ENCODE measurements at places on chromosomes 6 and 20.

DNA sequence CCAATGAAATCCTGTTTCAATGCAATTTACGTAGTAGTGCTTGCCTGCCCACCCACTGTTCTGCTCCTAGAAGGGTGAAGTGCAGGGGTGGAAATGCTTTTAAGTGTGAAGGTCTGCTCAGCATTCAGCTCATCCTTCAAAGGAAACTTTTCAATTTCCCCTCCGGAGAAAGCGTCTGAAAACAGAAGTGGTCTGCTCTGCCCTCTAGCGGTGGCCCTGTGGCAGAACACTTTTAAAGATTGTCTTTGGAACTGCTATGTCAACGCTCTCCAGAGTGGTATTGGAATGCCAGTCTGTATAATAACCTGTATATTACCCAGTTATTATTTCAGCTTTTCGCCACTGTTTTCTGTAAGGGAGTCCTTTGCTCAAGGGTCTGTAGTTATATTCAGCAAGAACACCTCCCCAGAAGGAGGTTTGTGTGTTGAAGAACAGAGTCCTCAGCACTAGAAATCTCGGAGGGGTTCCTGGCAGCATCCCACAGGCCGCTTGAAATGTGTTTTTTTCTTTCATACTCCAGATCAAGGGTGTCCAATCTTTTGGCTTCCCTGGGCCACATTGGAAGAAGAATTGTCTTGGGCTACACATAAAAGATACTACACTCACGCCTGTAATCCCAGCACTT lies 63.1 kb upstream of the KLHL31 start:
- peak; percentile 81 for DNase-seq

DNA sequence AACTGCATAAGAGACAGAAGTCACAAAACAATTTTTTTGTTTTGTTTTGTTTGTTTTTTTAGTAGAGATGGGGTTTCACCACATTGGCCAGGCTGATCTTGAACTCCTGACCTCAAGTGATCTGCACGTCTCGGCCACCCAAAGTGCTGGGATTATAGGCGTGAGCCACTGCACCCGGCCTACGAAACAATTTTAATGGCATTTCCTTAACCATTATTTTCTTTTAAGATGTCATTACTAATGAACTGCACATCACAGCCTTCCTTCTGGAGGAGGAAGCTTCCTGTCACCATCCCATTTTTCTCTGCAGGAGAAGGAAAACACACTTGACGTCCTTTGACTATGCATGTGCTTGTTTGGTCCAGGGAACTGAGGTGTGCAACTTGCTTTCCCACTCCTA lies 125.3 kb upstream of the AKIRIN2 start:
- no peak for DNase-seq

DNA sequence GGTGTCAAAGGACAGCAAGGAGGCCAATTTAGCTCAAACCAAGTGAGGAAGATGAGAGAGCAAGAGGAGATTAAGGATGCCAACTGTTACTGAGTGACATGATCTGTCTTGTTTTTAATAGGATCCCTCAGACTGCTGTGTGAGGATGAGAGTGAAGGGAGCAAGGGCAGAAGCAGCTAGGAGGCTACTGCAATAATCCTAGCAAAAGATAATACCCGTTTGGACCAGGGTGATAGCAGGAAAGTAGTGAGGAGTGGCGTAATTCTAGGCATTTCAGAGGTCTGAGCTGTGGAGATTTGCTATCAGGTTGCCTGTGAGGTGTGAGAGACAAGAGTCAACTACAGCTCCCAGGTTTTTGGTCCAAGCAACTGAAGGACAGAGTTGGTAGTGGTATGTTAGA lies 14.7 kb downstream of the UBE2V1 start:
- no peak for DNase-seq

- no peak for DNase-seq
These were observed 13.3 kb downstream of the PMEPA1 start for GRCh38 chr20:57696401-57696961.

DNA sequence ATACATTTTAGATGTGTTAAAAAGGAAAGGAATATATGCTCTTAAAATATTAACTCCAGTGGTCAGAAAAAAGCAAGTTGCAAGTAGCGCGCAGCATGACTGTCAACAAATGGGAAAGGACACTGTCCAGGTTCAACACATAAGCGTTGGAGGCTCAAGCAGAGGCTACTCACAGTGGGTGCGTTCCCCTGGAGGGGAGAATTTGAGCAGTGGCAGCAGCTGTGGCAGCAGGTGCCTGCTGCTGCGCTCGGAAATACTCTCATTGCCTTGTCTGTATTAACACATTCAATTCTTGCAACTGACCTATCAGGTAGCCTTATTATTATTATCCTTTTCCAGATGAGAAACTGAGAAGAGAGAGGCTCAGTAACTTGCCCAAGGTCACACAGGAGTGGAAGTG lies 21.9 kb upstream of the CCN6 start:
- no peak for DNase-seq

DNA sequence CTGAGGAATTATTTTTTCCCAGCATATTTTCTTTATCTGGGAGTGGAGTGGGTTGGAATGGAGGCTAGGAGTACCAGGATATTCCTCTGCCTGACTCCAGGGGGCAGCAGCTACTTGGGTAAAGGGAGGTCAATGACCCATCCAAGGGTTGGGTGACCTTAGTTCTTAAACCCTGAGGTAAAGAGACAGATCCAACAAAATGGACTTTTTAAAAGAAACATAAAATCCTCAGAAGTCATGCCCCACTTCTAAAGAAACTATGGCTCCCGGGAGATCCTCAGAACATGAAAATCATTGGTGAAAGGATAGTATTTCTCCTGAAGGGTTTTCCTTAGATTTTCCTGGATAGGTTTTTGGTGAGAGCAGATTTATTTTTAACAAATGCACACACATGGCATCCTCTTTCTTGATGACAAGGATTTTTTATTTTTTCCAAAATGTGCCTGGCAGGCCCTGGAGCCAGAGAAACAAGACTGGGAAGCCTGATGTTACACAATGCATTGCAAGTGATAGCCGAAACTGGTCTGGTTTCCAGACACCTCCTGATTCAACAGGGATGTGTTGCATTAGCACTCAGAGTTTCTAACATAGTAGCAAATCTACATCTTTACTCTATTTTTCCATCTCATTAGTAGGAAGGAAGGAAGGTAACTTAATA lies 240.9 kb upstream of the BTBD3 start:
- peak; percentile 69 for DNase-seq

DNA sequence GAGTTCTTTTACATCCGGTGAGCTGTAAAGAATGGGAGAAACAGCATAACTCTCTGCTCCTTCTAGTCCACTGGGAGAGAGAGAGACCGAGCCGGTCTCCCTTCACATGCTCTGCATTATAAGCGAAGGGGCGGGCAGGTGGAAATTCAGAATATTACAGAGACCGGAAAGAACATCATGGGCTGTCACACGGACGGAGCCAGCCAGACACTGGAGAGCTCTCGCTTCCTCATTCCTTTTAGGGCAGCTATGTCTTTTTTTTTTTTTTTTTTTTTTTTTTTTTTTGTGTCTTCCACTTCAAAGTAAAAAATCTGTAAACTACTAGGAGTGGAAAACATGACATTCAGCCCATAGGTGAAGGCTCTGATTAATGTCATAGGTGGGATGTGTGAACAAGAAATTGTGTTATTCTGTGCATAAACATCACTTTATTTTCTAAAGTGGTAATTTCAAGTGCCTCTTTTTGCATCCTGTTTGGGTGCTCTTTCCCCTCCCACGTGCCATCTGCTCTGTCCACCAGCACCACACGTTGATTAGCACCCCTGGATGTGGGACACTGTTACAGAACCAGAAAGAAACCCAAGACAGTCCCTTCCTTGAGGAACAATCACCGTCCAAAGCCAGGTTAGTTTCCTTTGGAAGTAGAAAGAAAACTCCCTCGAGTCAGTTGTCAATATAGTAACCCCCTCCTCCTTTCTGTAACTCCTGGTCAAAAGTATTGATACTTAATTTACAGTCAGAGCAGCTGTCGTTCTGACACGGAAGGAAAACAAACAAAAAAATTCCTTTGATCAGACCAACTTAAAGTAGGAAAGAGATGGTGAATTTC lies at the start of gene TAGAP:
Gene TAGAP, minus strand, starts transcription at position 93 of the 829 bp plus-strand sequence. CDS start 845 bp downstream, outside the sequence.
- DNase-seq: no peak

GRCh38 chr6:100171533-100172321 lies 177.7 kb upstream of the MCHR2 start:
- no peak for DNase-seq

DNA sequence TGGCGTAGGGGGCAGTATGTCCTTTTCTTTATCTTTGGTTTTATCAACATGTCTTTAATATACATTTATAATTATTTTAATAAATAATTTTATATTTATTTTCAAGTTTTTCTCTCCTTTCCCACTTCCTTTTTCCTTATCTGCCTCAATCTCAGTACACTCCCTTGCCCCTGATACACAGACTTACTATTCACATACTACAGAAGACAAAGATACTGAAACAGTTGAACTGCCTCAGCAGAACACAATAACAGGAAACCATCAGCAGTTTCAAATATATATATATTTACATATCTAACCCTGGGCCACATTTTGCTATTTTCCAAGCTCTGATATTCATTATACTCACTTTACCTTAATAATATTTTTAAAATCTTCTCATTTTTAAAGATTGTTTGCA lies 19.8 kb downstream of the IBTK start:
- DNase-seq: no peak

DNA sequence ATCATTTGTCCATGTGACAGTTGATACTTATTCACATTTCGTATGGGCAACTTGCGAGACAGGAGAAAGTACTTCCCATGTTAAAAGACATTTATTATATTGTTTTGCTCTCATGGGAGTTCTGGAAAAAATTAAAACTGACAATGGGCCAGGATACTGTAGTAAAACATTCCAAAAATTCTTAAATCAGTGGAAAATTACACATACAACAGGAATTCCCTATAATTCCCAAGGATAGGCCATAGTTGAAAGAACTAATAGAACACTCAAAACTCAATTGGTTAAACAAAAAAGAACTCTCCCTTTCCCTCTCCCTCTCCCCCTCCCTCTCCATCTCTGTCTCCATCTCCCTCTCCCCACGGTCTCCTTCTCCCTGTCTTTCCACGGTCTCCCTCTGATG lies 19.4 kb upstream of the EIF2S2 start:
- no peak for DNase-seq

DNA sequence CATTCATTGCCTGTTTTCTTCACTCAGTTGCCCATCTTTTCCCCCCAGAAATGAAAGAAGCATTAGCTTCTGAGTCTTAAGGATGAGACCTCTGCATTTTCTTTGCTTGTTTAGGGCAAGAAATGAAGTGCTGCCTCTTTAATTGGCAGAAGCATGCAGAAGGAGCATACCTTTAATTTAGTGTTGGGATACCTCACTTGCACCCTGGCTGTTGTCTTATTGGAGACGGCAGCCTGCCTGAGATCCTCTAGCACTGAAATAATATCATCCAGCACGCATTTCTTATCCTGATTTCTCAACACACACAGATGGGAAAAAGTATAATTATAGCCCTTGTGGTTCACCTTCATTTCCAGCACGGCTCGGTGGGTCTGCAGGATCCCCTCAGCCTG lies 43.1 kb downstream of the PTCHD4 start:
- DNase-seq: no peak

DNA sequence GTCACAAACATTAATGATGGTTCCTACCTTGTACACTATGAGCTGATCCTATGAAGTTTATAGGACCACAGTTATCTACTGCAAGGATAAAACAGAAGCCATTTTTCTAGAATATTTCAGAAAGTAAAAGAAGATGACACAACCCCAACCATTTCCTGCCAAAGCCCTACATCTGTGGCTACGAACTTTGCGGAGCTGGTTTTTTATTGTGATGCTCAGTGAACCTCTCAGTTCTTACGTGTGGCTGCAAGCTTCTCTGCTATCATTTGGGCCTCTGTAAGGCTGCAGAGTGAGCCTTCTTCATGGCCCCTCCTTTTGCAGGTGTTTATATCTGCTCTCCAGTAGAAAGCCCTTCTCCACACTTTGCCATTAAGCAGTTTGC lies 17.8 kb upstream of the TAGAP start:
- DNase-seq: no peak

GRCh38 chr6:111484633-111484930 lies 1.6 kb upstream of the REV3L start:
- DNase-seq: peak; percentile 36

DNA sequence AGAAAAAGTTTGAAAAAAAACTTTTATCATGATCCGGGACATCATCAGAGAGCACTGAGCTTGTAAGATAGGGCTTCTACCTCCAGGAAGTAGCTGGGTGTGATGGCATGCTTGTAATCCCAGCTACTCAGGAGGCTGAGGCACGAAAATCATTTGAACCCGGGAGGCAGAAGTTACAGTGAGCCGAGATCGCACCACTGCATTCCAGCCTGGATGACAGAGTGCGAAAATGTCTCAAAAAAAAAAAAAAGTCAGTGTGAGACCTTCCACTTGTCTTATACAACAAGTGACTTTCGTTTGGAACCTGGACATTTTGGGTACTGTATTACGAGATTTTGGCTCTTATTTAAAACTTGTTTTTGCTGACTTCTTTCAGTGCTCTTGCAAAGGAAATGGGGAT lies 5.9 kb upstream of the SLC13A3 start:
- no peak for DNase-seq

DNA sequence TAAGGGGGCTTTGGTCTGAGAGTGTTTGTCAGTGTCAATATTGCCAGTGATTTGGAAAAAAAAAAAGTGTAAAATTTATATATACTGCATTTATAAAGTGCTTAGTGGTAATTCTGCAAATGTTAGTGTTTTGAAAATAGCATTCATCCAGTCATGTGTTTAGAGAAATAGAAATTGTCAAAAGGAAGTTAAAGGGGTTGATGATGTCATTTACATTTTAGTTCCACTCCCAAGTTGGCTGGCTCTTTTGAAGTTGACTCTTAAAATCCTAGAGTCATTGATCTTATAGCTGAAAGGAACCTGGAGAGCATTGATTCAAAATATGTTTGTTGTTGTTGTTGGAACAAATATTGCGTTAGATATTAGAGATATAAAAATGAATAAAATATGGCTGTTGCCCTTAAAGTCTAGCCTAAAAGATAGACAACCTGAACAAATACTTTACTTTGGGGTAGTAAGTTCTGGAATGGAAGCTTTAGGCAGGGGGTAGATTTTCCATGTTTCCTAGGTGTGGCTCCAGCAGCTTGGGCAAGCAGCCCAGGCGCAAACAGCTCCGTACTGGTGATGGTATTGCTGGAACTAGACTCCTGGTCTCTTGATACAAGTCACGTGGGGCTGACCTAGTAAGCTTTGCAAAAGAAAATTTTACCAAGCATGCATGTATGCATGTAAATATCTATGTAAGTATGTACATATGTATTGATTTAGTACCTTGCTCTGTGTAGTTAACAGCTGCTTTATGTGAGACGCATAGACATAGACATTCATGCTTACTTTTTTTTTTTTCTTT lies 46.3 kb downstream of the HIVEP1 start:
- DNase-seq: no peak

- DNase-seq: no peak
These were observed 100.1 kb upstream of the INSM1 start for GRCh38 chr20:20267685-20268370.

Measured in HT-29 (cell line).